Dermis blood vessel endothelial cell (primary cell): ENCODE measurements at places on chromosomes 5 and 9. TPM values are rescaled to one million over a fixed set of nuclear protein-coding genes. Genes with fewer than 3 reads are reported as not detected.

- DNase-seq, result no peak
Measured at GRCh38 chr9:20033511-20033910, 244.7 kb upstream of the SLC24A2 start.

GRCh38 chr5:926417-927171 lies 33.9 kb downstream of the TRIP13 start:
- DNase-seq, result peak; percentile 53

GRCh38 chr5:53405396-53405795 lies 75.0 kb upstream of the FST start:
- no peak for DNase-seq

DNA sequence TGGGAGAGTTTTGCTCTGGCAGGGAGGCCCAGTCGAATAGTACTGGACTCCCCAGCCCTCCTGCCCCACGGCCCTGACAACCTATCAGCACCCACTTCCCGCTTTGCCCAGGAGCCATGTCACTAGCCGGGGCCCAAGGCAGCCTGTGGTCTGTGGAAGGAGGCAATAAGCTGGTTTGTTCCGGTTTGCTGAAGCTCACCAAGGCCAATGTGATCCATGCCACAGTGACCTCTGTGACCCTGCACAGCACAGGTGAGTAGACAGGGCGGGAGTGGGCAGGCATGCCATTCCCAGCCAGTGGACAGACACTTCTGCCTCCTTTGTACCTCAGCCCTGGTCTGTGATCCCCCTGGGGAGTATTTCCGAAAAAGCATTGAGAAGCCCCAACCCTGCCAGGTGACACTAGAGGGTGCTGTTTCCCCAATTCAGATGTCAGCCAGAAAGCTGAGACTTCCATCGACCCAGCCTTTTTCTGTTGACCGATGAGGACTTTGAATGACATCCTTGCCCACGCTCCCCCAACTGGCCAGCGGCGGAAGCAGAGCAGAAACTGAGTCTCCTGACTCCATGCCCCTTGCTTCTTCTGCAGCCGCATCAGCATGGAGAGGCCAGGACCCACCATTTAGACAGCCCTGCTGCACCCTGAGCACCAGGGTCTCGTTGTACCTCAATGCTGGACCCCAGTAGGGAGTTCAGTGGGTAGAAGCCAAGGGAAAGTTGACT lies 9.6 kb downstream of the PCYOX1L start:
- peak; percentile 83 for DNase-seq

GRCh38 chr9:4494806-4495205 lies 4.5 kb downstream of the SLC1A1 start:
- DNase-seq, result peak; percentile 22

DNA sequence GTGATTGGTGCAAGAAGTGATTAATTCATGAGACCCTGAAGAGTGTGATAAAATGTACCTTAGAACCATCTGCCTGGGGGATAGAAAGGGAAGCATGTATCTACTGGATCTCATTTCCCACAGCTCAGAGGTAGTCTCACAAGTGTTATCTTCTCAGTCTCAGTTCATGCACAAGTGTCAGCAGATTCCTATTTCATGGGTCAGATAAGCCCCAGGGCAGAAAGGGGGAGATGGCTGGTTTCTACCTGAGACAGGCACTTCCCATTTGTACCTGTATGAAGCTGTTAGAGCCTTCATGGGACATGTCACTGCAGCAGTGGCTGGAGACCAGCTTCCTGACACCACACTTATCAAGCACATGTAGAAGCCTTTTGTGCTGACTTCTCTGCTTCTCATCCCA lies 45.6 kb upstream of the SMIM15 start:
- DNase-seq, result no peak

DNA sequence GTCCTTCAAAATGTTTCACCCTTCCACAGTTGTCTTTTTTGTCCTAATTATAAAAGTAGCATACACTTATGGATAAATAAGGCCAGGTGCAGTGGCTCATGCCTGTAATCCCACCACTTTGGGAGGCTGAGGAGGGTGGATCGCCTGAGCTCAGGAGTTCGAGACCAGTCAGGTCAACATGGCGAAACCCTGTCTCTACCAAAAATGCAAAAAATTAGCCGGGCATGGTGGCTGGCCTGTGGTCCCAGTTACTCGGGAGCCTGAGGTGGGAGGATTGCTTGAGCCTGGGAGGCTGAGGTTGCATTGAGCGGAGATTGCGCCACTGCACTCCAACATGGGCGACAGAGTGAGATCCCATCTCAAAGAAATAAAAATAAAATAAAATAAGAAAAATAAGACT lies 1.6 kb downstream of the C5orf52 start:
- DNase-seq, result no peak

GRCh38 chr5:111261610-111262009 lies 37.4 kb downstream of the CAMK4 start:
- DNase-seq, result no peak

- no peak for DNase-seq
Measured at GRCh38 chr9:113644321-113644720, 180.8 kb downstream of the RGS3 start.

- DNase-seq, result peak; percentile 83
Measured at GRCh38 chr9:124011460-124012301, at the start of gene LHX2. Gene LHX2, plus strand, starts transcription at chr9:124011768. Its CDS starts 581 bp downstream, at chr9:124012349.

- DNase-seq, result no peak
Measured at GRCh38 chr5:43243270-43243669, 51.2 kb downstream of the NIM1K start.

DNA sequence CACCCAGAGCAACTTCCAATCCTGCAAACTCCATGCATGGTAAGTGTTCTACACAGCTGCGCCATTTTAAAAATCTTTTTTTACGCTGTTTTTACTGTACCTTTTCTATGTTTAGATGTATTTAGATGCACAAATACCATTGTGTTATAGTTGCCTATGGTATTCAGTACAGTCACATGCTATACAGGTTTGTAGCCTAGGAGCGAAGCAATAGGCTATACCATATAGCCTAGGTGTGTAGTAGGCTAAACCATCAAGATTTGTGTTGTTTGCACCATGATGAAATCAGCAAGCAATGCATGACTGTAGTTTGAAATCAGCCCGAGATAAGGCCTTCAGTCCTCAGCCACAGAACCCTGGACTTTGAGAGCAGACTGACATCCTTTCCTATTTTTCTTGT lies 101.2 kb downstream of the LIX1 start:
- no peak for DNase-seq

DNA sequence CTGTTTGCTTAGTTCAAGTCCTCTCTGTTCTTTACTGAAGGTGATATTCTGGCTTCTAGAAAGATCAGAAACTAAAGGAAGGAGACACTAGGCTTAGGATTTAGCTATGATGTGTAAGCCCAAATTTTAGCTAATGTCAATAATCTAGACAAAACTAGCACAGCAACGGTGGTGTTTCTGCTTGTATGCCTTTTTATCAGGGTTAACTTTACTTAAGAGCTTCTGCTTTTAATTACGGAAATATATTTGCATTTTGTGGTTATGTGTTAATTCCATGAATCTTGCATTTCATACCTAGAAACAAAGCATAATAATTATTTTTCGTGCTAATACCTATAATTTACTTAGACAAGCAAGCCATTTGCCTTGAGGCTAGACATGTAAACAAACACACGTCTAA lies 96.1 kb downstream of the PAX5 start:
- no peak for DNase-seq

DNA sequence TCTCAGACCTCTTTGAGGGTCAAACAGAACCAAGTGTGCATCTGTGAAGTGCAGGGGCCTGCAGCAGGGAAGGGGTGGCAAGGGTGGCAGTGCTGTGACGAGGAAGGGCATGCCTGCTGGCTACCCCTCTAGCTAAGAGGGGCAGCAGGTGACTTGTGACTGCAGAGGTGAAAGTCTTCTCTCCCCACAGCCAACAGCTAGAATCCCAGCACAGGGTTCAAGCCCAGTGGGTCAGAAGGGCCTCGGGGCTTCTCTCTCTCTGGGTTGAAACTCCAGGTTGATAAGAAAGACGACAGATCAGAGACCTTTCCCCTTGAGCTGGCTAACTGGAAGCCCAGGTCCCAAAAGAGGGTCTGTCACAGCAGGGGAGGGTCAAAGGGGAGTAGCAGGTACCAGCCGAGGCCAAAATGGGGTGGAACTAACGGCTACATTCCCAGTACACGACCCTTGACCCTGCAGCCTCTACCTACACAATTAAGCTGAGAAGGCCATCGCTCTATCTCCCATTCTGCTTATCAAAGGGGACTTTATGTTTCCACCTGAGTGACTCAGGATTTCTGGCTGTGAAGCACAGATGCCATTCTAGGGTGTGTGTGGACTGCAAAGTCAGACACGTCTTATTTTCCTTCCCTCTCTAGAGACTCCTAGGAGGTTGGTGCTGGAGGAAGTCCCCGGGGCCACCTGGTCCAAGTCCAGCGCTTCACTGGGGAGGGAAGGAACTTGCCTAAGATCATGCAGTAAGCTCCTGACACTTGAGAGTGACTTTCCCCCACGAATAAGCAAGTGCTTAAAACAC lies 14.6 kb downstream of the ANKS6 start:
- no peak for DNase-seq

DNA sequence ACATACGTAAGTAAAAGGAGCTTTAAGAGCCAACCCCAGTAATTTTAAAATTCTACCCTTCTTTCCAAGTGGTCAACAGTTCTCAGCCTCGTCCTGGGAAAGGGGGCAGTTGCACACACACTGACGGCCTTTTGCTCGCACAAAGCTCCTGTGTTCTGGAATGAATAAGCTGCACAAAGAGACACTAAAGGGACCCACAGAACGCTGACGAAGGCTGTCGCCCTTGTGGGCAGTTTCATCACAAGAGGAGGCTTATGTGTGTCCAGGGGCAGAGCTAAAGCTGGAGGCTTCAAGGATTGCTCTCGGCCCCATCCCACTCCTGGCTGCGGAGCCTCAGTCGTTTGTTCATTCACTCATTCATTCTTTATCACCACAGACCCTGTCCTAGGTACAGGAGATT lies 67.0 kb upstream of the NEK6 start:
- DNase-seq, result no peak

DNA sequence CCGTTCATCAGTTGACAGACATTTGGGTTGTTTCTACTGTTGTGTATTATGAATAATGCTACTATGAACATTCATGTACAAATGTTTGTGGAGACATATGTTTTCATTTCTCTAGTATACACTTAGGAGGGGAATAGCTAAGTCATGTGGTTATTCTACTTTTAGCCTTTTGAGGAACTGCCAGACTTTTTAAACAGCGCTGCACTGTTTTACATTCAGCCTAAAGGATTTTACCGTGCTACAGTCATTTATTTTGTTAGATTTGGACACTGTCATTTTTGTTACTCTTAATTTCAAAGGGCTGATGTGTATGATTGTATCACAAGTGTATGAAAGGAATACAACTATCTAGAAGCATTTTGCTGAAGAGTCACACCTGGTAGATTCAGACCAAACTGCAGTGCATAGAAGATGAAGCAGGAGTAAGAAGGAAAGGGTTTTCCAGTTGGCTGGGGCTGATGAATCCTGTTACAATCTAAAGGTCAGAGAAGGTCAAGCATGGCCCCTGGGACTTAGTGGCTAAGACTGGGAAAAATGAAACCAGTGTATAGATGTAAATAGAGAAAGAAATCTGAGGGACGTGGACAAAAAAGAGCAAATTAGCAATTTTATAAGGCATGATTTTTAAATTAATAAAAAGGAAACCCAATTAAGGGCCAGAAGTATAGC lies 509.7 kb downstream of the PSAT1 start:
- DNase-seq, result no peak

GRCh38 chr9:859251-859650 lies 17.8 kb downstream of the DMRT1 start:
- no peak for DNase-seq

DNA sequence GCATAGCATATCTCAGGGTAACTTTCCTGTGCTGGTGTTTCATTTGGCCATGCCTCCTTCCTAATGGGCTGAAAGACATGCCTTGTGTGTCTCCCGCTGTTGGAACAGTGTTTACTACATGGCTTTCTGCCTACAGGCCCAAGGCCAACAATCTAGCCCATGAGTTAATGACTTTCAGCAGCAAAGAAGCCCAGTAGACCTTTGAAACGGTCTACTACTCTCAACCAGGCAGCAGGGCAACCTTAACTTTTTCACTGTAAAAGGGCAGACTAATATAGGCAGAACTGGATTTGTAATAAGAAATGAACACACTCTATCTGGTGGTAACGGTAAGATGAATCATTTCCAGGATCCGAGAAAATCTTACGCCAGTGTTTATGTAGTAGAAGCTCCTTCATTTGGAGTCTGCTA lies 21.0 kb downstream of the C5orf15 start:
- no peak for DNase-seq

- DNase-seq, result no peak
Measured at GRCh38 chr9:79195879-79196278, 375.9 kb upstream of the TLE4 start.

GRCh38 chr5:138095100-138095907 lies 11.5 kb downstream of the WNT8A start:
- no peak for DNase-seq

DNA sequence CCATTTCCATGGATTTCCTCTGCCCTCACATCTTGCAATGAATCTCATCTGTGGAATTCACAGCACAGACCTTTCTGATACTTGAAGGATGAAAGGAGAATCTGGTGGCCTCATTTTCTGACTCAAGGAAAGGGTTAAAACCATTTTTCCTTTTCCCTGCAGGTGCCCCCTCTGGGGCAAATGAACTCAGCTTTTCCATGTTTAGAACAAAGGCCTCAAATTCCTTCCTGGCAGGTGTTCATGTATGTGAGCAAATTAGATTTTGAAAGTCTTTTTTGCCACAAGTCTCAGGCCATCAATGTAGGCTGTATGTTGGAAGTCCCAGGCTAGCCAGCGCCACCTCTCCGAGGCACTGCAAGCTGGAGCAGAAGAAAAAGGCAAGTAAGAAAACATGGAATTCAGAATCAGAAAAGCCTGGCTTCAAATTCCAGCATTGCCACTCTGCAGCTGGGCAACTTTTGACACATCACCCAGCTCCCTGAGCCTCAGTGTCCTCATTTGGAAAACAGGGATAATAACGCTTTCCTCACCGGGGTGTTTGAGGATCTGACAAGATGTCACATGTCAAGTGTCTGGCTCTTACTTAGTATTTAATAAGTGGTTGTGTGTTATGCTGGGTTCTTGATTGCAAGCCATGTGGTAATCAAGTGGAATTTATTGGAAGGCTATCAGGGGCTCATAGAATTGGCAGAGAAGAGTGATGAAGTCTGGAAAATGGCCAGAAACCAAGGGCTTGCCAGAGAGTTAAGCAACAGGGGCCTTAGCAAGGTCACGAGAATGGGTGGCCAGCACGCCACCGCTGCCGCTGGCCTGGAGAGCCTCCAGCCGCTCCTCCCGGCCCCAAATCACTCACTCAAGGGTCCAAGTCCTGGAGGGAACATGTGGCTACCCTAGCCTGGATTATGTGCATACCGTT lies 48.4 kb upstream of the SMIM23 start:
- no peak for DNase-seq

DNA sequence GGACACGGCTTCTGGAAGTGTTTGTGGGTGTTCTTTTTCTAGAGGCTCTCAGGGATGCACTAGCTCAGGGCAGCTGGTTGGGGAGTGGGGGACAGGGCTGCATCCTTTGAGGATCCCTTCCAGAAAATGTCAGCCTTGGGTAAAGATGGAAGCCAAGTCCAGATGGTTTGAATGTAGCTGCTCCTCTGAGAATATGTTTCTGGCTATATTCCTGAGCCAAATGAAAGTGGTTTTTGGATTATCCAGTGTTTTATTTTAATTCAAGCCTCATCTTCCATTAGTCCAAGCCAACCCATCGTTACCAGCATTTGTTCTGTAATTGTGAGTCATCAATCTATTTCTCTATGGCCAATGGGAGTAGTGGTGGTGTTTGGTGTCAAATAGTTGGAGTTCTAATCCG lies 70.4 kb downstream of the SPRY4 start:
- DNase-seq, result no peak

The NOXA1 gene
- total RNA-seq, result 1.5 and 2.6 TPM in 2 replicates

The GTF2H2 gene
- total RNA-seq, result 6.5 and 14.8 TPM in 2 replicates

The NTNG2 gene
- 0.05 TPM in 1 of 2 replicates, not detected in the other for total RNA-seq

The SPAAR gene
- total RNA-seq, result 3.2 and 3.8 TPM in 2 replicates

The FBLL1 gene
- total RNA-seq, result 0.74 and 1.4 TPM in 2 replicates

The INVS gene
- 36.8 TPM in 2 replicates for total RNA-seq
